Adrenal gland (tissue), 19 donors: ENCODE measurements at places on chromosomes 4 and X. TPM values are rescaled to one million over a fixed set of nuclear protein-coding genes. Genes with fewer than 3 reads are reported as not detected.

Gene VSIG4
- total RNA-seq, result 609 TPM

Gene TMPRSS11F
- not detected for total RNA-seq

Gene SHISA3
- total RNA-seq, result 1.9 TPM

Gene LUZP4
- not detected for total RNA-seq

Gene VCX3B
- not detected for total RNA-seq

Gene CT45A10
- total RNA-seq, result not detected

Gene ATRX
- total RNA-seq, result 98.1 TPM

Gene FAT4
- 8.8 TPM for total RNA-seq

Gene ARMCX5
- total RNA-seq, result 9.5 TPM

Gene KLHL34
- 0.47 TPM for total RNA-seq

Gene GBA3
- total RNA-seq, result not detected

Gene MTNR1A
- not detected for total RNA-seq

Gene DKK2
- total RNA-seq, result 1.2 TPM

Gene RLIM
- total RNA-seq, result 25.7 TPM

Gene CFAP99
- 4.6 TPM for total RNA-seq

Gene LRRC66
- total RNA-seq, result 0.25 TPM

Gene KLKB1
- 0.72 TPM for total RNA-seq

Gene L1CAM
- total RNA-seq, result 31.8 TPM

Gene ADH1A
- not detected for total RNA-seq

Gene ELF4
- total RNA-seq, result 7.9 TPM

Gene GPR143
- total RNA-seq, result 0.60 TPM

Gene MAGEA1
- not detected for total RNA-seq

Gene TCEAL2
- 1.4 TPM for total RNA-seq

Gene ANXA3
- total RNA-seq, result 6.0 TPM

Gene ERAS
- not detected for total RNA-seq

Gene PHOX2B
- total RNA-seq, result not detected

Gene CENPVL1
- total RNA-seq, result 0.06 TPM

Gene GSX2
- not detected for total RNA-seq

Gene HTT
- 47.9 TPM for total RNA-seq

Gene TMEM156
- not detected for total RNA-seq

Gene UGT2B11
- not detected for total RNA-seq

Gene KCNIP4
- total RNA-seq, result 3.6 TPM

Gene CD99
- 233 TPM for total RNA-seq

Gene SSX1
- total RNA-seq, result 0.23 TPM

Gene GAGE2A
- not detected for total RNA-seq

Gene USO1
- 59.4 TPM for total RNA-seq

Gene LRIT3
- not detected for total RNA-seq

Gene MAGIX
- total RNA-seq, result 3.1 TPM

Gene NRK
- total RNA-seq, result 60.6 TPM

Gene NOX1
- not detected for total RNA-seq

Gene CHRNA9
- not detected for total RNA-seq

Gene TCEAL5
- total RNA-seq, result 1.4 TPM

Gene NPFFR2
- not detected for total RNA-seq

Gene EGFL6
- total RNA-seq, result not detected

Gene ITM2A
- total RNA-seq, result 6.8 TPM

Gene CHRDL1
- total RNA-seq, result 9.8 TPM

Gene DDX60
- 26.2 TPM for total RNA-seq

Gene SMIM10L2A
- 45.0 TPM for total RNA-seq

Gene BGN
- total RNA-seq, result 311 TPM

Gene PRSS12
- total RNA-seq, result 0.57 TPM

Gene CORIN
- total RNA-seq, result 0.41 TPM

Gene SPATA4
- total RNA-seq, result not detected

Gene HERC6
- 14.6 TPM for total RNA-seq

Gene GPM6B
- total RNA-seq, result 4.0 TPM

Gene P2RY8
- 7.1 TPM for total RNA-seq
